NCI-H1930 (cell line): ENCODE measurements at places on chromosomes 5 and 9.

DNA sequence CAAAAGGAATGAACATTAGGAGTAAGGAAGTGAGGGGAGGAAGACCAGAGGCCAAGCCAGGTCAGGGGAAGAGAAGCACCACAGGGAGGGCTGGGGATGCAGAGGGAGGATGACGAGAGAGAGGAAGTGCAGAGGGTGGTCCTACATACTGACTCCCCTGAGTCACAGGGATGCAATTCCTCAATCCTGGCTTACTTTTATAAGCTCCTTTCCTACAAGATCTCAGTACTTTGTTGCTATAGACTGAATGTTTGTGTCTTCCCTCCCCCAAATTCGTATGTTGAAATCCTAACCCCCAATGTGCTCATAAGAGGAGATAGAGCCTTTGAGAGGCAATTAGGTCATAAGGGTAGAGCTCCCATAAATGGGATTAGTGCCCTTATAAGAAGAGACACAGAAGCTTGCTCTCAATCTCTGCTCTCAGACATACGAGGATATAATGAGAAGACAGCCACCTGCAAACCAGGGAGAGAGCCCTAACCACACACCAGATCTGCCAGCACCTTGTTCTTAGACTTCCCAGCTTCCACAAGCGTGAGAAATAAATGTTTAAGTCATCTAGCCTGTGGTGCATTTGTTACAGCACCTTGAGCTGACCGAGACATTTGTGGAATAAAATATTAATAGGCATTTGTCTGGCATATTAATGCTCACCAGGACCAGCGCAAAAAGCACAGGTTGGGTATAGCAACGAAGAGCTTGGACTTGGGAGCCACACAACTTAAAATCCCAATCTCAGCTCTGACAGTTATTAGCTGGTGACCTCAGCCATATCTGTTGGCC, 33.4 kb downstream of the GCNT4 start:
- DNase-seq = no peak

DNA sequence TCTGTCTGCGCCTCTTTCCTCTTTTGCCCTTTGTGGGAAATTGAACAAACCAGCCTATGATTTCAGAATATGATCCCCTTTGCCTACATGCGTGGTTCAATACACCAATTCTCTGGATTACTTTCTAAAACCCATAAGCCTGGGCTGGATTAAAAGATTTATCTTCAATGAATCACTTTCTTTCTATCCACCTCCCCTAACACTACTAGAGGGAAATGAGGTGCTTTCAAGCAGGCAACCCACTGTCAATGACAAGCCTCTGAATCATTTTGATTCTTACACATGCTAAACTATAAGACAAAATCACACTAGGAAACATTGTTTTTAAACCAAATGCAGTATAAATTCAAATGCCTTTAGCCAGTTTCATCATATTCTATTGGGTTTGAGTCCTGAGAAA, 257.5 kb downstream of the AGTPBP1 start:
- DNase-seq = no peak

GRCh38 chr5:127031147-127031862, 947 bp upstream of the MARCHF3 start:
- DNase-seq = no peak

DNA sequence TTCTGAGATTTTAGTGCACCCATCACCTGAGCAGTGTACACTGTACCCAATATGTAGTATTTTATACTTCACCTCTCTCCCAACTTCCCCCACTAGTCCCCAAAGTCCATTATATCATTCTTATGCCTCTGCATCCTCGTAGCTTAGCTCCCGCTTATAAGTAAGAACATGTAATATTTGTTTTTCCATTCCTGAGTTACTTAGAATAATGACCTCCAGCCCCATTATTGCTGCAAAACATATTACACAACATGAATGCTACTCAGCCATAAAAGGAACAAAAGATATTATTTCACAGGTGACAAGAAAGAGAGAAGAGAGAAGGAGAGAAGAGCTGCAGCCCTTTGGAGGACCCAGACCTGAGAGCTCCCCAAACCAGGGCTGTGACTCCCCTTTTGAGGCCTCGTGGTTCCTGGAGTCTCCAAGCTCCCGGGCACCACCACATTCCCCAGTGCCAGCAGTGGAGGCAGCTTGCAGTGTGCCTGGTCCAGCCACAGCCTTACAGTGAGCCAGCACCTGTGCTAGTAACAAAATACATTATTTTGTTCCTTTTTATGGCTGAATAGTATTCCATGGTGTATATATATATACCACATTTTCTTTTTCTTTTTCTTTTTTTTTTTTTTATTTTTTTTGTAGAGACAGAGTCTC, 194.5 kb upstream of the DAB2 start:
- no peak for DNase-seq

GRCh38 chr9:99108131-99108530, 3.2 kb downstream of the TGFBR1 start:
- DNase-seq = no peak

- DNase-seq = no peak
These were observed 89.6 kb upstream of the BASP1 start for GRCh38 chr5:17127743-17128231.

GRCh38 chr9:5512658-5513452, 2.5 kb downstream of the PDCD1LG2 start:
- DNase-seq = no peak

GRCh38 chr9:117412841-117413240, 2.0 kb downstream of the ASTN2 start:
- no peak for DNase-seq

GRCh38 chr5:61744690-61745619, 412.9 kb downstream of the ZSWIM6 start:
- no peak for DNase-seq

GRCh38 chr9:37509536-37509935, 23.8 kb downstream of the POLR1E start:
- no peak for DNase-seq

DNA sequence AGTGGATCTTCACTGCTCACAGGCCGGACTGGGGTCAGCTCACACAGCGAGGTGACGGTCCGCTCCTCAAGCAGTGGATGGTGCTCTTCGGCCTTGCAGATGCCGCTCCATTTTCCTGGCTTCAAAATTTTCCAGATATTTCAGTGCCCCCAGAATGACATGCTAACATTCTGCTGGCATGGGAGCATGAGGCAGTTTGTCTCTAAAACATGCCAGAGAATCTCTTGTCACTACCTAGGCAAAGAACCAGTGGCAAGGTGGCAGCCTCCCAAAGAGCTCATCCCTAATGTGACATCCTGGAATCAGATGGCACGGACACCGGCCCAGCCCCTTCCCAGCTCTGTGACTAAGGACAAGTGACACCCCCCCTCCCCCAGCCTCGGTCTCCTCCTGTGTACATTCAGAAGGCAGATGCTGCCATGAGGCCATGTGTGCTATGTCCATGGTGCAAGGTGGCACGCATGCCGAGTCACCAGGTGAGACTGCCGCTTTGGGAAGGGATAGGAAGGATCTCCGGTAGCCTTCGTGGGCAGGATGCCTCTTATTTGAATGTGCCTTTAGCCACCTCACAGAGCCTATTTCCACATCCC, 2.7 kb downstream of the S1PR3 start:
- DNase-seq = no peak

DNA sequence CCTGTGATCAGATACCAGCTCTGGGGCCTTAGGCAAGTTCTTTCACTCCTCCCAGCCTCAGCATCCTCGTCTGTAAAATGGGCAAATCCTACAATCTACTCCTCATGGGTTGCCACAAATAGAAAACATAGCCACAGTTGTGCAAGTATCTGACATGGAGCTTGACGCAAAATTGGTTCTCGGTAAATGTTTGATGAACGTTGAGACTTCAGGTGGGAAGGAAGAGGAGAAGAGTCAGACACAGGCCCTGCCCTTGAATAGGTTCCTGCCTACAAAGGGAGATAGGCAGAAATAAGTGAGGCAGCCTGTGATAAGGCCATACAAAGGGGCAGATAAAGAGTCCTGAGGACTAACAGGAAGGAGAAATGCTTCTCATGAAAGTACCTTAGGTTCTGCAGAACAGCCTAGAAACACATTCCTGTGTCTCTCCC, 26.1 kb upstream of the CPEB4 start:
- DNase-seq = no peak

DNA sequence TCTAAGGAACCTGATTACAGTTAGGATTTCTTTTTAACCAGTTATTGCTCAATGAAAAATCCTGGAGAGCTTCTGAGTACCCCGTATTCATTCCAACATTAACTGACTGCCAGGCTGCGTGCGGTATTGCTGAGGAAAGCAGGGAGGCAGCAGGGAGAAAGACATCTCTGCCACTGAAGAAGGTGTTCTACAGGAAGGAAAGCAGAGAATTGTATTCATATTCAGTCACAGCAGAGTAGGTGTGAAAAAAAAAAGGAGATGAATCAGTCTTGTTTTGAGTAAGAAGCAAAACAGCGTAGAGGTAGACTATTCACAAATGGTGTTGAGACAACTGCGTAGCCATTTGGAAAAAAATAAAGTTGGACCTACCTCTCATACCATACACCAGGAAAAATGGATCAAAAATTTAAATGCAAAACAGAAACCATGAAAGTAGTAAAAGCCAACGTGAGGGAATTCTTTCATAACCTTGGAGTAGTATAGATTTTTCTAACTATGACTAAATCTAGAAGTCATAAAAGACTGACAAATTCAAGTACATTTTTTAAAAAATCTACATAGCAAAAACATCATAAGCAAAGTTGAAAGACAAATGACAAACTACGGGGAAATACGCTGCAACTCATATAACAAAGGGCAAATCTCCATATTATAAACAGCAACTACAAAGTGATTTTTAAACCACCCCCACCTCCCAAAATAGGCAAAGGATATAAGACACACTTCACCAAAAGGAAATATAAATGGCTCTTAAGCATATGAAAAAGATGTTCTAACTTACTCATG, 9.9 kb upstream of the NR4A3 start:
- no peak for DNase-seq
